SHP77 treated with DMSO at 0.1 percent for 48 hours (cell line): ENCODE measurements at places on chromosomes 7 and 10.

GRCh38 chr7:17339952-17340351, 41.5 kb downstream of the AHR start:
- DNase-seq: no peak

- DNase-seq: no peak
Observed at GRCh38 chr7:102991540-102992214, 78.9 kb downstream of the LRRC17 start.

- DNase-seq: no peak
Observed at GRCh38 chr7:867406-868188, 8.8 kb upstream of the GET4 start.

- no peak for DNase-seq
Observed at GRCh38 chr7:113109718-113110117, 8.6 kb downstream of the SMIM30 start.

DNA sequence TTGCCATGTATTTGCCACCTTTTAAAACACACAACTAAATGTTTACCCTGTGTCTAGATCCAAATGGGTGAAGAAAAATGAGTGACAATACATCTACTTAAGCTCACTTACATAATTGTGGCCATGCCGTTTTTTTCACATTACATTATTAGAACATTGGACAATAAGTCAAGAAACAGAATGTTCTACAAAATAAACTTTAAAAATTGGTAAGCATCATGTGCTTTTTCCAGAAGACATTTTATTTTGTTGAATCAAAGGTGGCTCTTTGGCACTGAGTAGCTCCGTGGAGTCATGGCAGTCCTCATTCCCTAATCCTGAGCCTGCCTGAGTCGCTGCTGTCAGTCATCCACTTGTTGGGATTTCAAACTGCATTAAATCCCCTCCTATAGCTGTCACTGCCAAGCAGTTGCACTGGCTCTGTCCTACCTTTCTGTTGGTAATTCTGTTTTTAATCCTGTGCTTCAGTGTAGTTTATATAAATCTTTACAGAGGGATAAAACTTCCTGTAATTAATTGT, 32.3 kb downstream of the CAV1 start:
- no peak for DNase-seq

DNA sequence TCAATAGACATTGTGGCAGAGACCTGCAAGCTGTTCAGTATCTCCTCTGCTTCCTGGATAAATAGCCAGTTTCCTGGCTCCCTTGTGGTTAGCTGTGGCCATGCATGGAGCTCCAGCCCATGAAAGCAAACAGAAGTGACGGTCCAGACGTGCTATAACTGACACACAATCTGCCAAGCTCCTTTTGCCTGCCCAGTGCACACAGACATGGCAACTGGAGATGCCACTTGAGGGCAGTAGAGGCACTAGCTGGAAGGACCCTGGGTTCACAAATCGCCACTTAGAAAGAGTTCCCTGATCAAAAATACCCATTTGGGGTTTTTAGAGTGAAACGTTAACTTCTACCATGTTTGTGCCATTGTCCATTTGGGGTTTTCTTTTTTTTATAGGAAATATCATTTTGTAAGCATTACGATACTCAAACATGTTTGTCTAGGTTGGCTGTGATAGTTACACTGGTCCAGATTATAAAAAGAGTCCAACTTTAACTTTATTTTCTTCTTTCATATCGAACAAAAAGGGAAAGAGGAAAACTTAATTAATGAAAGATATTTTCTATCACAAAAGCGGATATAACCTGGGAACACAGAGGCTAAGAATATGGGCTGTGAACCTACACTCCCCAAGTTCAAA, 31.3 kb downstream of the KIN start:
- no peak for DNase-seq

DNA sequence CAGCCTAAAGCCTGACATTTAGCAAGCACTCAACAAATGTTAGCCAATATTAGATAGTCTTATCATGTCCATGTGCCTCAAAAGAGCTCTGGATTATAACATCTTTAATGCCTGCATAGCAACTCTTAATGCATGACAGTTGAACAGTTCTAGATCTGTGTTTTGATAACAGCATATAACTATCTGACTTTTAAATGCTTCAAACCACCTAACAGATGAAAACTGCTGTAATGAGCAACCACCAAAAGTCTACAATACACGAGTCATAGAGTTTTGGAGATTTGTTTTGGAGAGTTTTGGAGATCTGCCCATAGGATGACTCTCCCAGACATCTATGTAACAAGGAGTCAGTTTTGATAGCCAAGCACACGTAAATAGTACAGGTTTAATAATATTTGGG, 227.3 kb downstream of the TWIST1 start:
- DNase-seq: no peak

DNA sequence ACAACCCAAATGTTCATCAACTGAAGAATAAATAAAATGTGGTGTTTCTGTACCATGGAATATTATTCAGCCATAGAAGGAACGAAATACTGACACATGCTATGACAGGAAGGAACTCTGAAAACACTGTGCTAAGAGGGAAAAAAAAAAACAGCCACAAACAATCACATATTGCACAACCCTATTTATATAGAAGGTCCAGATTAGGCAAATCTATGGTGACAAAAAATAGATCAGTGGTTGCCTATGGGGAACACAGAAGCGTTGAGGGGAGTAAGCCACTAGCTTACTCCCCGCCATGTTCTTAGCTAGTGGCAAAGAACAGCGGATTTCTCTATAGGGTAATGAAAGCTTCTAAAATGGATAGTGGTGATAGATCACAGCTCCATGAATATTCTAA, 198.4 kb downstream of the TPST1 start:
- DNase-seq: no peak

GRCh38 chr10:28181478-28182096, 121.3 kb downstream of the MPP7 start:
- no peak for DNase-seq

DNA sequence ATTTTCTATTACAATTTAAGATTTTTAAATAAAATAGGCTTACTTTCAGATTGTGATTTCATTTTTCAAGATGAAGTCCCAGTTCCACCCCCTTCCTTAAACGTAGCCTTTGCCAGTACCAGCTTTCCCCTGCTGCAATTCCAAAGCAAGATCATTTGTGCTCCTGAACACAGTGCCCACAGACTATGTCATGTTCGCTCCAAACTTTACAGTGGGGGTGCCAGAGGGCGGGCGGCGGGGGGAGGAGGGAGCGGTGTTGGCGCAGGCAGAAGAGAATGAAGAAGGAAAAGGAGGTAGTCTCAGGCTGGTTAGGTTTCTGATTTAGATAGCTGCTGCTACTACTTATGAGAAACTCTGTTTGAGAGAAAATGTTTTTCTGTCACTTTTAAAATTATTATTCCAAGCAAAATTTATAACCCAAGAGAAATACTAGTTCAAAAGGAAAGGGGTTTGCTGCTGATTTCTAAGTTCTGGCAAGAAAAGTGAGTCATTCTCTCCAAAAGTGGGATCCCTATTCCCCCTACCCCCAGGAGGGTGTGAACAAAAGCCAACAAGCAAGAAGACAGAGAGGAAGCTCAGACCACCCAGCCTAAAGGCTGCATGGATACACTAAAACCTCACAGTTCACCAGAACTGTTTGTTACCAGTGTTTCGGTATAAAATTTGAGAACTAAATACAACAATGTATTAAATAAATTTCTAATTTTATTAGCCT, 109.6 kb downstream of the SRPK2 start:
- DNase-seq: no peak

GRCh38 chr7:99452541-99452940, 13.4 kb downstream of the ATP5MF start:
- no peak for DNase-seq

DNA sequence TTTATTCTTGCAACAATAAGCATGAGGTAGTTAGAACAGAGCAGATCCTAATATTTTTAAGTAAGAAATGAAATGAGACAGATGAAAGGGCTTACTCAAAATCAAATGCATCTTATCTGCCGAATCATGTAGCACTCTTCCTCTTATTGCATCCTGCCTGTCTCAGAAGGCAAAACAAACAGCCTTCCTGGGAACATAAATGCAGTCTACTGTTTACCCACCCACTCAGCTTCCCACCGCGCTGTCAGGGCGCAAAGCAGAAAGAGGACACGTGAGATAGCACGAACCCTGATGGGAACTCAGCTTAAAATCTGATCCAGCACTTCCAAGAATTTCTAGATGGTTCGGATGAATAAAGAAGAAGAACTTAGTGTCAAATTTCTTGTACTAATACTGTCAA, 114.4 kb upstream of the CDK1 start:
- peak; percentile 4 for DNase-seq

GRCh38 chr7:3846738-3847137, 545.7 kb downstream of the SDK1 start:
- DNase-seq: no peak

DNA sequence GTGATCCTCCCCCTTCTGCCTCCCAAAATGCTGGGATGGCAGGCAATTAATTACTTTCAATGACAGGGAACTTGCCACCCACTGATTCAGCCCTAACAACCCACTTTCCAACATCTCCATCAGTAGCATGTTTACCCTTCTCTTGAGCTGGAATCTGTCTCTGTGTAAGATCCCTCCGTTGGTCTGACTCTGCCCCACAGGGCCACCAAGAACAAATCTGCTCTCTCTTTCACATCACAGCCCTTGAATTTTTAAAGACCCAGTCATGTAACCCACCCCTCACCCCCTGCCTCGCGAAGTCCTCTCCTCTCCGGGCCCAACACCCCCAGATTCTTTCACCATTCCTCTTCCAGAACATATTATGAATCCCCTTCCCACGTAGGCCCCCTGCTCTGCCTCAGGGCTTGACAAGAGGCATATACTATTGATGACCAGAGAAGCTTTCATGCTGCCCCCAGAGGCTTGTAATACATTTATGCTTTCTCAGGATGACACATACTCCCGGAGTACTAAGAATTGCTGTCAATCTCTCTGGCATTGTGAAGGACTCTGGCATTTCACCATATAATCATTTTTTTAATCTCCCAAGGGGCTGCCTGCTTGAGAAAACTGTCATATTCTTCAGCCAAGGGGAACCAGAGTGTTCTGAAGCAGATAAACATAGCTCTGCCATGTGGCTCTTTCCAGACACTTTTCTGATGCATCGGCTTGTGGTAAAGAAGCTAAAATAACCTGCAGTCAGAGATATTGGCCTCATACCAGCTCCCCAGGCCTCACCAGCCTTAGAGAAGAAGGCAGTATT, 179.2 kb upstream of the AUTS2 start:
- DNase-seq: no peak

DNA sequence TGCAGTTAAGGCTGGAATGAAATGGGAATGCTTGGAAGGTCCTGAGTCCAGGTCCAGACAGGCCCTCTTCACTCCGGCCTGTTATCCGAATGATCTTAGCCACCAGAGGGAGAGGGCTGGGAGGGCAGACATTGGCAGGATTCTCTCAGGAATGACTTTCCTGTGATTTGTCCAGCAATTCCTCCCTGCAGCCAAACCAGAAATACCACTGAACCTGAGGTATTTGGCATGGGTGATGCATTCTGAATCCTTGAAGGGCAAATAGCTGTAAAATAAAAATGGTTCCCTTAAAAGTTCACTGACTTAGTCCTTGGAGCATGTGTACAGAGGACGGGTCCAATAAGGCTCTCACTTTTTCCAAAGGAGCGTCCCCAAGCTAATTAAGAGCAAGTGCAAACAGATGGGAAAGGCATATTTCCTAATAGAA, 77.5 kb upstream of the HABP2 start:
- DNase-seq: no peak

DNA sequence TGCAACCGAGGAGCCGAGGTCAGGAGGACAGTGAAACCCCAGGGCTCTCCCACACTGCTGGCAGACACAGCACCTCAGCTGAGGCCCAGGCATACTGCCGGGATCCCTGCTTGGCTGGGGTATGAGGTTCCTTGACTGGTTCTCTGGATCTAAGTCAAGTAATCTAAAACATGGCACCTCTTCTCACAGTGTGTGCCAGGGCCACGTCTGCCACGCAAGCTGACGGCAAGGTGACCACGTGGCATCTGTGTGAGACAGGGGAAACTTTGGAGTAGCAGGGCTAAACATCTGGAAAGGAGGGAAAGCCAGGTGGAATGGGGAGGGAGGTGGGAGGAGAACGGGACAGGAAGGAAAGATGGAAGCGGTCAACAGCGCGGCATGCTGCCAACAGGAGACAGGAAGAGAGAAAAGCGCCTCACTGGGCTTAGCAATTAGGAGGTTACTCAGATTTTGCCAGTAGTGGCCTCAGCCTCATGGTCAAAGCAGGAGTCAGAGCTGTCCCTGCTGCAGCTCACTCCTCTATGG, 103.7 kb downstream of the CXCL12 start:
- no peak for DNase-seq

GRCh38 chr7:93202594-93203250, 23.5 kb downstream of the HEPACAM2 start:
- DNase-seq: no peak

DNA sequence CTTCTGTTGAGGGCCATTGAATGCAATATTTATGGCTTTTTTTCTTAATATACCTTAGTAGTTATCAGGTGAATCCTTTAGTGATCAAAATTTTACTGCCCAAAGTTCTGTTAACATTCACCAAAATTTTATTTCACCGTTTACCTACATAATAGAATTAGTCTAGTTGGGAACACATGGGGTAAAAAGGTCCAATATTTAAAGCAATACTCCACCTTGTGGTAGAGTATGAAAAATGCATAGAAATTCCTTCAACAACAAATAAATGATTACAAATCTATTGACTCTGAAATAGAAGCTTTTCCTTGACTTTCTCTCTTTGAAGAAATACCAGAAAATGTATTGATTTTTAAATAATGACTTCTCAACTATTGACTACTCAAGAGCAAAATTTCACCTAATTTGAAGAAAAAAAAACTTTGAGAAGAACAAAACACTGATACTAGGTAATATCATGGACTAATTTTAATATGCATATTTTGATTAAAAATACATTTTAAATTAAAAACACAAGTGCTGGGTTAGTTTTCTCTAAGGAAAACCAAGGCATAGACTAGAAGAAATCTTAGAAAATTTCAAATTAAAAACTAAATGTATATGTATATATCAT, 43.3 kb downstream of the POLR1F start:
- DNase-seq: peak; percentile 59

DNA sequence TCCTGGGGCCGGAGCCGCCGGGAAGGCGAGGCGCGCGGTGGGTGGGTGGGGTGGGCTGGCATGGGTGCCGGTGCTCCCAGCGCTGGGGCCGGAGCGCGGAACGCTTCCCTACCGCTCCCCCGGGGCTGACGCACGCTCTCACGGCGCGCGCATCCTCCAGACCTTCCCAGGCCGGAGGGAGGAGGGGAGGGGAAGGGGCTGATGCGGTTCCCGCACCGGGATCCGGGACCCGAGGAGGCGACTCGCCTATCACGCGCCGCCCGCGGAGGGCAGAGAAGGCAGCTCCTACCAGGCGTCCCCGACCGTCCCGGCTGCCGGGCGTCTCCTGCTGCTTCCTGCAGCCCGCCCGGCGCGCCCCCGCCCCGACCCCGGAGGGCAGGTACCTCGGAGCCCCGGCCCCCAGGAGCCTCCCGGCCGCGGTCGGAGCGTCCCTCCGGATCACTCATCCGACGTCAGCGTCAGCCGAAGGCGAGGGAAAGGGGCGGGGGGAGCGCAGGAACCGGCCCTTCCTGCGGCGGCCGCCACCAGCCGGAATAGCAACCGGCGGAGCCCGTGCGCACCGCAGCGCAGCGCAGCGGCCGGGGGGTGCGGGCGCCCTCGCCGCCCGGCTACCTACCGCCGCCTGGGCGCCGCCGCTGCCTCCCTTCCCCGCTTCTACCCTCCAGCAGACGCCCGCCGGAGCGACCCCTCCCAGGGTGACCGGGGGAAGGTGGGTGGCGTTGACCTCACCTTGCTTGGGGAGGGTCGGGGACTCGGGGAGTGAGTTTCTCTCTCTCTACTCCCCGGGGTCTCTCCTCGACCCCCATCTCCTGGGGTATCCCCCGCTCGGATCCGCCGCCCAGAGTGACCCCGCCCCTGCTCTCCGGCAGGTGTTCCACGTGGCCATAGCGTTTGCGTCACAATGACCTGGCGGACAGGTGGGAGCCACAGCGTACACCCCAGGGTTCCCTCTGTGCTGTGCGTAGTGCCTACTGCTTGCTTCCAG, at the start of gene ICA1:
TSS of gene ICA1 (minus strand) at position 457 of the 985 bp plus-strand sequence. CDS start 26,241 bp downstream, outside the sequence.
- peak; percentile 68 for DNase-seq
